GM20000 (cell line): ENCODE measurements at places on chromosomes 16 and 17.

- no peak for DNase-seq
Measured at GRCh38 chr17:3896108-3896967, 3.5 kb upstream of the CAMKK1 start.

GRCh38 chr17:6853764-6854442 is 22.4 kb upstream of the TEKT1 start:
- DNase-seq = peak; percentile 18

DNA sequence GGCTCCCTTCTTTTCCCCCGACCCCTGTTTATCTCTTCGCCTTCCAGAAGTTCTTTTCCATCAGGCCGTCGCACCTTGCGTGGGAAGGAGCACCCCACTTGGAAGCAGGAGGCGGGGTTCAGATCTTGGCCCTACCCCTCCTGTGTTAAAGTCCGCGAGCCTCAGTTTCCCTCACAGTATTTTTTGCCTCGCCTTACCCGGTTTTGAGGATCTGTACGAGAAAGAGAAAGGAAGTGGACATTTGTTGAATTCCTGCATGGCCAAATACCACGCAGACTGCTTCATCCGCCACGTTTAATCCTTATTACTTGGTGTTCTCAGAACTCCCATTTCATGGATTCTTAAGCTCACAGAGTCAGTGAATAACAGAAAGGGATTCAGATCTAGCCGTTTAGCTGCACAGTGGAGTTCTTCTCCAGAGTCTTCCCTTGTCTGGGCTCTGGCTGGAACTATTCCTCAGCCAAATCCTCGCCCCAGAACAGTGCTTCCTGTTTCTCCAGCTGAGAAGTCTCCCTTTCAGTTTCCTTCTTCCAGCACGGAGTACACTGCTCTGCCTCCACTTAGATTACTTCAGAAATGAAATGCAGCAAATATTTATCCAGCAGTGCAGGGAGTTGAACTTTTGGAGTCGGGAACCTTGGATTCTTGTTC is 590 bp downstream of the TMEM219 start:
- DNase-seq = no peak

DNA sequence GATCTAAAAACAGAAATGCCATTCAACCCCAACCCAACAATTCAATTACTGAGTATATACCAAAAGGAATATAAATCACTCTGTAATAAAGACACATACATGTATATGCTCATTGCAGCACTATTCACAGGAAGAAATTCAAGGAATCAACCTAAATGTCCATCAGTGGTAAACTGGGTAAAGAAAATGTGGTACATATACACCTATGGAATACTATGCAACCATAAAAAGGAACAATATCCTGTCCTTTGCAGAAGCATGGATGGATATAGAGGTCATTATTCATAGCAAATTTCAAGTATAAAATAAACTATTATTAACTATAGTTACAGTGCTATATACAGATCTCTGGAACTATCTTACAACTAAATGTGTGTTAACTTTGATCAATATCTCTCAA is 599.3 kb downstream of the CDH11 start:
- no peak for DNase-seq

GRCh38 chr17:14461227-14461548 is 160.3 kb downstream of the HS3ST3B1 start:
- no peak for DNase-seq

DNA sequence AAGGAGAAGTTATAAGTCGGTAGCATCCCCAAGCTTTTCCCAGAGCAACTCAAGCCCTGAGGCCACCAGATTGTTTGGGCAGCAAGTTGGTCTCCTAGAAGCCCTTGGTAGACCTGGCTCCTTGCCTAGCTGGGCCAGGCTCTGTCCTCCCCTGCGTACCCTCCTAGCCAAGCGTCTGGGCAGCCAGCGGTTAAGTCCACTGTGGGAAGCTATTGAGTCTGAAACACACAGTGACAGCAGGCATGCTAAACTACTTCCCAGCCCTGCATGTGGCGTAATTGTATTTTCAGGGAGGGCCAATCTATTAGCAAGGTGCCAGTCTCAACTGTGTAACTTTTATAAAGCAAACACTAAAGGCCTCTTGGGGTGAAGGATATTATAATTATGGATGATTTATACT is 419.1 kb upstream of the RBFOX1 start:
- DNase-seq = no peak

- DNase-seq = no peak
Measured at GRCh38 chr16:49620158-49620868, 235.6 kb downstream of the ZNF423 start.

DNA sequence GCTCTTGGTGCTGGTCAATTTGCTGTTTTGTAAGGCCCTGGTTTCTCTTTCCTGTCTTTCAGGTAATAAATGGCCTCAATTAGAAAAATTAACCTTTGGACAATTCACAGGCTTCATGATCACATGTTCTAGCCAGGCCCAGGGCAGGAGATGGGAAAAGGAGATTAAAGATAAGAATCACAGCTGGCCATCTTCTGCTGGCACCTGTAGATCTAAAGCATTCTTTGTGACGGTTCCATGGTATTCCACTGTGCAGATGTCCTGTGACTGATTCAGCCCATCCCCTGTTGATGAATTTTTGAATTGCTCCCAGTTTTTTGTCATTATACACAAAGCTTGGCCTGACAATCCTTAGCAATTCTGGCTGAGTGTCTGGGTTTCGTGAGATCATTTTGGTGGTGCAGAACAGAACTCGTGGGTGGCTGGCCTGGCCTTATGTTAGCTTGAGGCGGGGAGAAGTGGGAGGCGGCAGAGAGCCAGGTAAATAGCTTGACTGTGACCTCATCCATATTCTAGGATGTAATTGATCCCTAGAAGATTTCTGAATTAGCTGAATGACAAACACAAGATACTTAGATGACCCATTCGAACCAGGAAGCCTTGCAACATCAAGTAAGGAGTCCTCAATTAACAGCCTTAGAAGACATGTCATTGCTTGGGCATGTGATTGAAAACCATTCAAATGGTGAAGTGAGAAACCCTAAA is 14.1 kb downstream of the TMC5 start:
- DNase-seq = no peak

- no peak for DNase-seq
Measured at GRCh38 chr16:19274165-19274797, 11.2 kb upstream of the CLEC19A start.

DNA sequence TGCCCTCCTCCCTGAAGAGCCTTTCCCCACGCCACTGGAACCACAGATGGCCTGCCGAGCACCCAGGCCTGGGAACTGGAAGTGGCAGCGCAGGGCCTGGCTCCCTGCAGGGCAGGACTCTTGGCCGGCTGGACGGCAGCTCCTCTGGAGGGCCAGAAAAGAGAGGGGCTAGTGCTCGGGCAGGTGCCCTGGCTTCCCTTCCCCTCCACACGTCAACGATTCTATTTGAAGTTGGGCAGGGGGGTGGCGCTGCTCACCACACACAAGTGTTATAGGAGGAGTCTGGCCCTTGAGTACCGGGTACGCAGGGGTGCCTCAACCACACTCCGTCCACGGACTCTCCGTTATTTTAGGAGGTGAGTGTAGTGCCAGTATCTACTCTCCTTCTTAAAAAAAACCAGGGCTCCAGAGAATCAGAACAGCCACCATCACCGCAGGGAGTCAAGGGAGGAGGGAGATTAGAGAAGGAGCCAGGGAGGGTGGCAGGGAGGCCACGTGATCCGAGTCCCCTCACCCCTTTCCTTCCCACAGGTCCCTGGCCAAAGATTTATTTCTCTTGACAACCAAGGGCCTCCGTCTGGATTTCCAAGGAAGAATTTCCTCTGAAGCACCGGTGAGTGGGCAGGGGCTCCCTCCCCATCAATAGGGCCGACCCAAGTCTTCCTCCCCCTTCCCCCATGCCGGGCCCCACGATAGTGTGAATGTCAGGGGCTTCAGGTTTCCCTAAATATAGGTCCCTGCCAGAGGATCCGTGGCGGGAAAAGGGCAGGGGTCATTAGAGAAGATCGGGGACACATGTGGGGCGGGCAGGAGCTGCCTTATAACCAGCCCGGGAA is 1.4 kb upstream of the ALDOA start:
- DNase-seq = peak; percentile 84

GRCh38 chr16:64234200-64234599 is 887.7 kb downstream of the CDH11 start:
- DNase-seq = no peak

DNA sequence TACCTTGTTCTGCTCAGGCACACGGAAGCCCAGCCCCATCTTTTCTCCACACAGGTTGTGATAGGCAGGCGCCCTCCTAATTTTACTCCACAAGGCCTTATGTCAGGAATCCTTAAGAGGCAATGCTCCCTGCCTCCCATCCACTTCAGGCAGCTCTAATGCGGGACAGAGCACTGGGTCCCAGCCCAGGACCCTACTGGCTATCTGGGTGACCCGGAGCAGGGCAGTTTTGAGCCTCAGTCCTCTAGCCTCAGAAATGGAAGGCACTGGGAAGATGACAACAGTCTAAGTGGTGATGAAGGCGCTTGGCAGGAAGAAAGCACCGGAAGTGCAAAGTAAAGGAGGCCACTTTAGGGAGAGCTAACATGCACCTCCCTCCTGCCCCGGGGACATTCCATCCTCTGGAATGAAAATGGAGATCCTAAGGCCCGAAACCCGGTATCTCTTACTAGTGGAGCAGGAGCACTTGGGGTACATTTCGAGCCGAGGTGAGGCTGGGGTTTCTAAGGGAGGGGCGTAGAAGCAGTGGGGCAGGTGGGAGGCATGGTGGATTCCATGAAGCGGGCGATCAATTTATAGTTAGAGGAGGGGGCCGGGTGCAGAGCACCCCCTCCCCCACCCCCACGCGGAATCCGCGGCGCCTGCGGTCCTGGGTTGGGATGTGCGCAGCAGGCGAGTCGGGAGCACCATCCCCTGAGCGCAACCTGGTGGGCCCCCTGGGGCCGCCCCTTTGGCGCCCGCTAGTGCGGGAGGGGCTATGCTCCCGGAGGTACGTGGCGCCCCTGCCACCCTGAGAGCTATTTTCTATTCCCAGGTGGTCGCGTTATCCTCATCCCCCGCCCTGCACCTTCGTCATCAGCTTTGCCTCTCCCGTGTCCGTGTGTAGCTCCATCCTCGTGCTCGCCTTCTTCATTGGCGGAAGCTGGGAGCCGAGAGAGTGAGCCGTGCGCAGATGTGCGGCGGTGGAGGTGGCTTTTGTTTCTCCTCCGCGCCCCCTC is 4.9 kb downstream of the MT1F start:
- no peak for DNase-seq

DNA sequence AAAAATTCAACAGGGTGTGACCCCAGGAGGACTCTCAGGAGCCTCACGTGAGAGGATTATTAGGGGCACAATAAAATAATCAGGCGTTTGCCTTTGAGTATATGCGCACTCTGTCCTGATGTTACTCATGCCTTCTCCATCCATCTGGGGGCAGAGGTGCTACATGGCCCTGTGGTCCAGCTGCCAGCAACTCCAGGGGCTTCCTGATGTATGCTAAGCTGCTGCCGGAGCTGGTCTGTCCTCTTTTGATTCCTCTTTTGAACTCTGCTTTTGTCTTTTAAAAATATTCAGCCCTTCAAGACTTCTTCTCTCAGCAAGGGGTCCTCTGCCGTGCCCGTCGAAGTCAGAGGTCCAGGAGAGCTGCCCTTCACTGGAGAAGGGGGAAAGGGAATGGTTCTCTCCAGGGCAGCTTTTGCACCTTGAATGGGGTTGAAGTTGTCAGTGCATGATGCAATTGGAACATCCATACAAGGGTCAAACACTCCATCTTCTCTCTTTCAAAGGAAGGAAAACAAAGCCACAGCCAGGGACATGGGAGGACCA is 431.4 kb downstream of the SHISA9 start:
- no peak for DNase-seq

- DNase-seq = no peak
Measured at GRCh38 chr17:41415833-41416335, 8.5 kb downstream of the KRT37 start.
